Fibroblast of skin of right quadriceps (primary cell): ENCODE measurements at places on chromosomes 12 and 14.
A peak's percentile ranks its signal among the peaks of the same experiment; 100 is the strongest.

DNA sequence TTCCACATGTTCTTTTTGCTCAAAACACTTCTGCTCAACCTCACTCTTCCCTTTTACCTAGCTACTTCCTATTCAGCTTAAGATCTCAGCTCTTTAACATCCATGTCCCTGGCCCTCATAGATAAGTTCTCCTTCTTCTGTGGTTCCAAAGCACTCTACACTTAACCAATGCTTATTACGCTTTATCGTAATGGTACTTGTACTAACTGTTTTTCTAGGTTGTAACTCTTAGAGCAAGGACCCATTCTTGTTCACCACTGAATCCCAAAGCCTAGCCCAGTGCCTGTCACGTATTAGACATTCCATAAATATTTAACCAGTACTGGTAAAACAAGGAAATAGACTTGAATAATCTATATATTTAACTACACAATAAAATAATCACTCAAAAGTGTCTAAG, 5.3 kb downstream of the SLC41A2 start:
- DNase-seq, result no peak

DNA sequence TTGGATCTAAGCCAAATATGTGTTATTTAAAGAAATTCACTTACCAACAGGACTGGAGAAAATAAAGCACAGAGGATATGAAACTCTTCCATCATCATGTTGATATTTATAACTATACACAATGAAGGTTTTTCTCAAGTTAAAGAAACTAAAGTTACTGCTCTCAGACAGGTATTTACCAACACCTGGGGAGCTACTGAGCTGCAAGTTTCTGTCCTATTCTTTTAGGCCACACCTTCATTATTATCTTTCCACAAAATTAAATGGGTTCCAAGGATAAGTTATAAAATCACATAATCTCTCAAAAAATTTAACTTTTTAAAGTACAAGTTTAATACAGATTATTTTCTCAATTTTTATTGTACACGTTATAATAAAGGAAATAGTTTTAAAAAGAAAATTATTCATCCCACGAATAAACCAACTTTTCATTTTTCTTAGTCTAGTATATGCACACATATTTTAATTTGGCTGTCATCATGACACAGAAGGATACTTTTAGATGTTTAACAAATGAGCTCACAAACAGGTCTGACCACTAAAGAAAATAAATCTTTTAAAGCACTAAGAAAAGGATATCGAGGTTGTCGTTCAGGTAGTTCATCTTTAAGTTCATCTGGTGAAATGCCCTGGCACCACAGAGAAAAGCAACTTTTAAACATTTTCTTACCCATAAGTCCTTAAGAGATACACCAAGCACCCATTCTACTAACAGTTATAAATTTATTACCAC, 7.8 kb downstream of the GMFB start:
- no peak for DNase-seq

DNA sequence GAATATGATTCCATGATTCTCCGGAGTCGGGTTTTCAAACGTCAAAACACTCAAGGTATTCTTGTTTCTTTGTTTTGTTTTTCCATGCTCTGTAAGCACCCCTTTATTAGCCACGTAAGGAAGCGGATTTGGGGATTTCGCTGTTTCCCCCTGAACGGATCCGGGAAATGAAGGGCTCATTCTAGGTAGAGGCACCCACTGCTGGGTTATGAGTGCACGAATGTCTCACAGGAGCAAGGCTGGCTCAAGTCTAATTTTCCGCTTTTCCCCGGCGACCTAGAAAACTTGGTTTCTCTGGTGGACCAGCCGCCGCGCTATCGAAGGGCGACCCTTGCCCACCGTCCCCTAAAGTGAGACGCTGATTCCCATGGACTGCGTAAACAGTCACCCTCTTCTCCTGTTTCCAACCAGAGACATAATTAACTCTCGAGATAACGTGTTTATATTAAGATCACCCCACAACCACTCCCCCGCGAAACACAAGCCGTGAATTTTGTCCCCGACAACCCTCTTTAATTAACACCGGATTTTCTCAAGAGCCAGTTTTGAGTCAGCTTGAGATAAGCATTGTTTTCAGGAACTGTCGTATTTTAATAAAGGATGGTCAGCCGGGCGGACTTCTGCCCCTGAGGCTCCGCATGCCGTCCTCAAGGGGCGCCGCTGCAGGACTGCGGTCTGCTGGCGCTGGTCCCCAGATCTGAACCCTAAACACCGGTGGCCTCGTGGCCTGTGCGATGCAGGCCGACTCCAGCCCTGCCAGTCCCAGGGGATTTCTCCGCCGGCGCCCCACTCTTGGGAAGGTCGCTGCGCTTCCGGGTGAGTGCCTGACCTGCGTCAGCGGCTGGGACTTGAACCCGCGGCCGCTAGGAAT, 515 bp upstream of the ABCC9 start:
- DNase-seq, result peak; percentile 26

- DNase-seq, result no peak
Measured at GRCh38 chr14:95850429-95850828, 26.2 kb upstream of the TUNAR start.

DNA sequence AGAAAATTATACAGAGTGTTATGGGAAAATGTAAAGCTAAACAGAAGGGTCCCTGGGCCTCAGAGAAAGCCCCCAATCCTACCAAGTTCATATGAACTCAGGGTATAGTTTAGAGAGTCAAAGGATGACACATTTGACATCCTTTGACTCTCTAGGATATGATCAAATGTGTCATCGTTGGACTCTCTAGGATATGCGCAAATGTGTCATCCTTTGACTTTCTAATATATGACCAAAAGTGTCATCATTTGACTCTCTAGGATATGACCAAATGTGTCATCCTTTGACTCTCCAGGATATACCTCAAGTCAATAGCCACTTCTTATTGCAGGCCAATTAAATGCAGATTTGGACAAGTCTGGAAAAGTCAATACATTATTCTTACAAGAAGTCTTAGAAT, 204.8 kb upstream of the IGF1 start:
- no peak for DNase-seq

DNA sequence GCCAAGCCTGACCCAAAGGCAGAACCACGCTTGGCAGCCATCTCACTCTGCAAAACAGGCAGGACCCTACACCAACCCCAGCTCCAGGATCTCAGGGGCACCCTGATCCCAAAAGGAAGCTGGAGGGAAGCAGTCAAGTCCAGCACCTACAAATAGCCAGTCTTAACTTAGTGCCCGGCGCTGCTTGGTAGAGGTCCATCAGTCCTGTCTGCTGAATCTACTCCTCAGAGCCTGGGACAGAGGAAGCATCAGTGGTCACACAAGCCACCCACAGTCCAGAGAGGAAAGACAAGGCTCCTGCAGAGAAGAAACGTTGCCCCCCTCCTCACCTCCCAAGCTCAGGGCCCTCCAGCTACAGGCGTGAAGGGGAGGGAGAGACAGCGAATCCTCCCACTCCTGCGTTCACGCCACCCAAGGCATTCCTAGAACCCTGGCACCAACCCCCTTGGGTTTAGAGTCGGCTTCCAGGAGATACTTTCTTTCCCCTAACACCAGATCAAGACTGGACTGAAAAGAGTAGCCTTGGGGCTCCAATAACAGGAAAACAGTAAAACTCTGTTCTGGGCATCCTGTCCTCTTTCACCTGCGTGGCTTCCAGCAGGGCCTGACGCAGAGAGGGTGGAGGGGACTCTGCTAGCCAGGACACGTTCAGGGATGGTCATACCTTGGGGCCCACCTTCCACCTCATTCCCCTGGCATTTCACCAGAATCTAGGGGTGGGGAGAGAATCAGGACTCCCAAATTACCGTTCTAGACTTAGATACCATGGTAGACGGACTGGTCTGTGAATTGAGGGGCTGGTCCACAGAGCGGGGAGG, 1.2 kb downstream of the PXN start:
- no peak for DNase-seq

- no peak for DNase-seq
Measured at GRCh38 chr14:105068818-105069217, 3.6 kb upstream of the GPR132 start.

- DNase-seq, result no peak
Measured at GRCh38 chr12:120204171-120204570, 3.3 kb upstream of the RPLP0 start.

DNA sequence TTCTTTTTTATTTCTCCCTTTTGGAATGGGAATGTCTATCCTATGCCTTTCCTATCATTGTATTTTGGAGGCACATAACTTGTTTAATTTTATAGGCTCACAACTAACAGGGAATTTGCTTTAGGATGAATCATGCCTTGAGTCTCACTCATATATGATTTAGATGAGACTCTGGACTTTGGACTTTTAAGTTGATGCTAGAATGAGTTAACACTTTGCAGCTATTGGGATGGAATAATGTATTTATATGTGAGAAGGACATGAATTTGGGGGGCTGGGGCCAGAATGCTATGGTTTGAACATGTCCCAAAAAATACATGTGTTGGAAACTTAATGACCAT, 365.3 kb downstream of the ZFP36L1 start:
- DNase-seq, result no peak

DNA sequence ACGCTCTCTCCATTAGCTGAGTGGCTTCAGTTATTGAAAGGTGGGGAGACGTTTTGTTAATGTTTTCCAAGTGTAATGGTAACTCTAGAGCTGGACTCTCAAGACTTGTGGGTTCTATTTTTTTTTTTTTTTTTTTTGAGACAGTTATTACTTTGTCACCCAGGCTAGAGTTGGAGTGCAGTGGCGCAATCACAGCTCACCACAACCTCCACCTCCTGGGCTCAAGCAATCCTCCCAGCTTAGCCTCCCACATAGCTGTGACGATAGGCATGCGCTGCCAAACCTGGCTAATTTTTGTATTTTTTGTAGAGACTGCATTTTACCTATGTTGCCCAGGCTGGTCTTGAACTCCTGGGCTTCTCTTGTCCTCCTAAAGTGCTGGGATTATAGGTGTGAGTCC, 26.2 kb downstream of the ATF1 start:
- DNase-seq, result no peak

DNA sequence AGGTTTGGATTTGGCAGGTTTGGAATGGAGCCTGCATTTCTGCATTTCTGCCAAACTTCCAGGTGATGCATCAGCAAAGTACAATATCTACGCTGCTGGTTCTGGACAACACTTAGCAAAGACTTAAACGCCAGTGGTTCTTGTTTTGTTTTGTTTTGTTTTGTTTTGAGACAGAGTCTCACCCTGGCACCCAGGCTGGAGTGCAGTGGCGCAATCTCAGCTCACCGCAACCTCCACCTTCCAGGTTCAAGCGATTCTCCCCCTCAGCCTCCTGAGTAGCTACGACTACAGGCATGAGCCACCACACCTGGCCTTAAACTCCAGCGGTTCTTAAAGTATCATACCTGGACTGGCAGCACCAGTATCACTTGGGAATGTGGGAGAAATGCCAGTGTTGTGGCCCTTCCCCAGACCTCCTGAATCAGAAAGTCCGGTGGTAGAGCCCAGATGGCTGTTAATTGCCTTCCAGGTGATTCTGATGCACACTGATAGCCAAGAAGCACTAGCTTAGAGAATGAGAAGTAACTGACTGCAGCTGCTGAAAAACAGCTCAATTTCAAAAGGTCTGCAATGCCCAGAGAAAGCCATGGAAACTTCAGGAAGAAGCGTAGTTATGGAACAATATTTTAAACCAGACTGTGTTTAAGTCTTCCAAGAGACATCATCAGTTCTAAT, 114.8 kb upstream of the FOXN3 start:
- DNase-seq, result no peak

- DNase-seq, result peak; percentile 60
Measured at GRCh38 chr14:53055003-53055402, 98.1 kb downstream of the DDHD1 start.

GRCh38 chr12:25496098-25496587, 56.9 kb downstream of the LMNTD1 start:
- DNase-seq, result peak; percentile 85

GRCh38 chr12:110657747-110658146, 31.2 kb downstream of the HVCN1 start:
- DNase-seq, result no peak

GRCh38 chr12:9751204-9752144, 9.2 kb downstream of the CD69 start:
- DNase-seq, result no peak

- DNase-seq, result no peak
Measured at GRCh38 chr14:78310272-78310671, 140.1 kb downstream of the NRXN3 start.

- peak; percentile 93 for DNase-seq
Measured at GRCh38 chr12:59452259-59452658, 143.6 kb upstream of the SLC16A7 start.

- no peak for DNase-seq
Measured at GRCh38 chr14:69079747-69080146, 73.2 kb downstream of the DCAF5 start.

DNA sequence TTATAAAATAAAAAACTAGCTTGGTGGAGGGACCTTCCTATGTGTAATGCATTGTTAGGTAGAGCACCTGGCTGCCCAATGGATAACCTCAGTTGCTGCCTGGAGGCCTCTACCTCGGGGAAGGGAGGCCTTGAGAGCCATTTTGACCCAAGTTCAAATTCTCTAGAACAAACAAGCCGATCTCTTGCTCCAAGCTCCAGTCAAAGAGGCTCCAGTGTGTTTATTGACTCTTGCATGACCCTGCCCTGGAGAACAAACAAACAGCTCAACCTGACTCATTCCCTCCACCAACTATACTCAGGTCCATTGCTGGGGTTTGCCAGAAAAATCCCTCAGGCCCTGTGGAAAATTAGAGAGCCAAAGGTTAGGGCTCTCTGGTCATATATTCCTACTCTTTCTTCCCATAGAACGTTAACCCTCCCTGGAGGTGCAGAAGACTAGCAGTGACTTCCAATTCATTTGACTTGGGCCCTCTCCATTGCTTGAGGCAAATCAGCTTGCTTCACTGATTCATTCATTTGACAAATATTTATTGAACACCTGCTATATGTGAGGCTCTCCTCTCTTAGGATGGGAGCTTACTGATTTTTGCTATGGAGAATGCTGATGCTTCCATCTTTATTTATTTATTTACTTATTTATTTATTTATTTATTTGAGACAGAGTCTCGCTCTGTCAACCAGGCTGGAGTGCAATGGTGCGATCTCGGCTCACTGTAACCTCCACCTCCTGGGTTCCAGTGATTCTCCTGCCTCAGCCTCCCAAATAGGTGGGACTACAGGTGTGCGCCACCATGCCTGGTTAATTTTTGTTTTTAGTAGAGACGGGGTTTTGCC, 73.7 kb upstream of the CISTR start:
- DNase-seq, result no peak
